ENCODE measurements at places on chromosomes 1 and 21.

DNA sequence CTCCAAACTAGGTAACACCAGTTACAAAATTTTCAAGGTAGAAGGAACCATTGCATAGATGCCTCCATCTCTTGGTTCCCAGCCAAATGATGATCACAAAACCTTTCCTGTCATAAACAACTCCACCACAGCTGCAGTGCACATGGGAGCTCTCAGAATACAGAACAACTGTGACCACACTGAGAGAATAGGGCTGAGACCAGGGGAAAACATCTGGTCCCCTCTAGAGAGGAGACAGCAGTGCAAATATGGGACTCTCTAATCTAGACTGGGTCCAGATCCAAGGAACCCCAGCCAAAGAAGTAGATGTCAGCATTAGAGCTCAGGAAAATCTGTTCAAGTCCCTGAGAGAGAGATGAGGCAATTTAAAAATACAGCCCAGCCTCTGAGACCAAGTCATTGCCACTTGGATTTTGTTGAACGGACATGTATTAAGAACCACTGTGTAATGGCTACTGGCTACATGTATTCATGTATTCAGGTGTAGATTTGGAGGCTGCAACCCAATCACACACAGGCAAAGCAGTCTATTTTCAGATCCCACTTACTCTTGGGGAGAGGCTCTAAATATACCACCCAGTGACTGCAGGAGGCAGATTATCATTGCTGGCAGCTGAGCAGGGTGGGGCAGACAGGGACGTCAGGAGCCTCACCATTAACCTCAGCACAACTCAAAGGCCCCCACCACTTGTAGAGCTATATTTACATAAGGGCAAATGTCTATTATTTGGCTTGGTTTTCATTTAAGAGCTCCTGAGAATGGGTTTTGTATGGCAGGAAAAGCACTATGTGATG, 7.6 kb upstream of the RXRG start:
- DNase-seq = no peak

GRCh38 chr1:157238585-157238984, 100.4 kb upstream of the ETV3 start:
- no peak for DNase-seq

- peak; percentile 83 for DNase-seq
These were observed 927 bp downstream of the WNT9A start for GRCh38 chr1:227946624-227947385.

- no peak for DNase-seq
These were observed 214.1 kb downstream of the NUF2 start for GRCh38 chr1:163535807-163536206.

- DNase-seq = peak; percentile 10
These were observed 21.3 kb downstream of the GPSM2 start for GRCh38 chr1:108897865-108898720.

DNA sequence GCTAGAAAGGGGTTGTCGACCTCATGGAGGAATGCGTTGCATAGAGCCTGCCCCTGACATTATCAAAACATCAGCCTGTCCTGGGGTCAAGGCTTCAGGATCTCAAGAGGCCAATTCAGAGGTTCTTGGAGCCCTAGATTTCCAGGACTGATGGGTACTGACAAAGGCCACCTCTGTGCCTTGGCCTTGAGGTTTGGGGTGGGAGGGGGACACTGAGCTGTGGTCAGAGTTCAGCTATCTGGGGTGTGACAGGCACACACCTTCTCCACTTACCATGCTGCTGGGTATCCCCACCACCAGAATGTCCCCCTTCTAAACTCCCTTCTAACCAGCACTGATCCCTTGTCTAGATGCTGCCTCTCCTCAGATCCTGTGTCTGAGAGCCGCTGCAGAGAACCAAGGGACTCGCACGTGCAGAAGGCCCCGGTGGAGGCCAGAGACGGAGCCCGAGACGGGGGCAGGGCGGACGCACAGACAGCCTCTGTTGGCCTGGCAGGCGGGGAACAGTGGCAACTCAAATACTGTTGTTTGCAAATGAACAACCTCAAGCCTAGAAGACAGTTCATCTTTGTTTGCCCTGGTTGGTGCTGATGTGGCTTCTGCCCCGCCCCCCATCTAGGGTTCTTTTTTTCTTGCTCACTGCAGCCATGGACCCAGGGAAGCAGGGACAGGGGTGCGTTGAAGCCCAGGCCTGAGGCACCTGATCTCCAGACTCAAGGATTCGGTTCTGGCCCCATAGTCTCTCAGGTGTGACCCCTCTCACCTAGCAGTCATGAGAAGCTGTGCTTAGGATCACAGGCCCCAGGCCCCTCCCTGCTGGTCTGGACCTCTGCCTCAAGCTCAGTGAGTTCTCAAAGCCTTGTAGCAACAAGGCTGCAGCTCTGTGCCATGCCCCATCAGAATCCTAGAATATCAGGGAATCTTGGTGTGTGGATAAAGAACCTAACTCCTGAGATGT, 28.1 kb upstream of the CSF1 start:
- DNase-seq = no peak

- no peak for DNase-seq
These were observed 34.8 kb downstream of the TTLL7 start for GRCh38 chr1:83964153-83964552.

DNA sequence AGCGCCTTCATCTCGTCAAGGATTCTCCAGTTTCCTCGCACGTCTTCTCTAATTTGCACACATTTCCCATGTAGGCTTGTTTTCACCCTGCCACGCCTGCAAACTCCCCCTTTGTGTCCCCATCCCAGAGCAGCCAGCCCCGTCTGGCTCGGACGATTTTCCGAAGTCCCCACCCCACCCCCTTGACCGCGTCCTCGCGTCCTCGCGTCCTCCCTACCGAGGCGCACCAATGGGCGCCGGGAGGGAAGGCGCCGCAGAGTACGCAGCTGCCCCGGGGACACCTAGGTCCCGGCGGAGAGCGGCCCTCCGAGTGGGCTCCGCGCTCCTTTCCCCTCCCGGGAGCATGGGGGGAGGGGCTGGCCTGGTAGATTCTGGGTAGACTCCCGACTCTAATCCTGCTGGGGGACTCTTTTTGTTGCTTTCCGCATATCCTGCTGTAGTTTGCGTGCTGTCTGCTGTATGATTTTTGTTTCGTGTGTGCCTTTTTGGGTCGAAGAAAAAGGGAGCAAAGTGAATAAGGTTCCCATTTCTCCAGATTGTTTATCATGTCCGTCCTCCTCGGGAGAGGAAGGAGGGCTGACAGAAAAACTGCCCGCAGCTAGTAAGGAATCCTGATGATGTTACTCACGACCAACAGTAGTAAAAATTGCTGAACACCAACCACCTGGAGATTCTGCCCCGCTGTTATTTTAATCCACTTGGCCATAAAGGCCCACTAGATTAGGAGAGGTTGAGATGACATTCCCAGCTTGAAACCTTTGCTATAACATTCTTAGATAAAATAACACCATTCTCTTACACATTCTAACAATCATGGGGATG, 1.5 kb downstream of the CACHD1 start:
- peak; percentile 80 for DNase-seq

GRCh38 chr1:117324357-117324756, 42.9 kb upstream of the MAN1A2 start:
- no peak for DNase-seq

DNA sequence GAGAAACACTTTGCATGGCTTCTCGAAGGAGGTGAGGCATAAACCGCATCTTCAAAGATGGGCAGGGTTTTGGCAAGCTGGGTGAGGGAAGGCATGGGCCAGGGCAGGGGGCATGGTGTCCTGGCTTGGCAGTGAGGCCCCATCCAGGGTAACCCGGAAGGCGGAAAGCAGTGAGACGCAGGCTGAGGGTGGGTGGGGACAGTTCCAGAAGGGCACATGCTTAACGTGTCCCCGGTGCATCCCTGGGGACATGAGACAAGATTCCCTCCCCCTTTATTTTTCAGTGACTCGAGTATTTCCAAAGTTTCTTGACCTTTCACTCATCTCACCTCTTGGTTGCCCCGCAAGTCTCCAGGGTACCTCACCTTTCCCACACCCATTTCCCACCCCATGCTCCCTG, 122.8 kb upstream of the SLC25A33 start:
- no peak for DNase-seq

DNA sequence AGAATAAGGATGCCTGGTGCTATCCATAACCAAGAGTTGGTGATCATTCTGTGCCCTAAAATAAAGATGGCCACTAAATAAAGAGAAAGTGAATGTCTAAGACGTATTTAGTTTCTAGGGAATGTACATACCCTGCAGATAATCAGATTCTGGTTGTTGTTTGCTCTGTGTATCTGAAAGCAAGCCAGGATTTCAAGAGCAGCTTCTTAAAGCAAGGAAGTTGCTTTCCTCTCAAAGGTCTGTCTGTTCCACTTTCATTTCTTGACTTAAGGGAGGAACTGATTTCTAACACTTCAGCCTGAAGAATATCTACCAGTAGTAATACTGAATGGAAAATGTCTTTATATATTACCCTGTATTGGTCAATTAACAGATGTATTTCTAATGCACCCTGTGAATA, 88.8 kb downstream of the KIF1B start:
- DNase-seq = no peak
